ENCODE measurements at places on chromosomes 1 and 21.

- DNase-seq = no peak
Measured at GRCh38 chr1:24191860-24192259, 4.8 kb upstream of the IFNLR1 start.

- DNase-seq = no peak
Measured at GRCh38 chr1:213159376-213159775, 108.3 kb downstream of the RPS6KC1 start.

DNA sequence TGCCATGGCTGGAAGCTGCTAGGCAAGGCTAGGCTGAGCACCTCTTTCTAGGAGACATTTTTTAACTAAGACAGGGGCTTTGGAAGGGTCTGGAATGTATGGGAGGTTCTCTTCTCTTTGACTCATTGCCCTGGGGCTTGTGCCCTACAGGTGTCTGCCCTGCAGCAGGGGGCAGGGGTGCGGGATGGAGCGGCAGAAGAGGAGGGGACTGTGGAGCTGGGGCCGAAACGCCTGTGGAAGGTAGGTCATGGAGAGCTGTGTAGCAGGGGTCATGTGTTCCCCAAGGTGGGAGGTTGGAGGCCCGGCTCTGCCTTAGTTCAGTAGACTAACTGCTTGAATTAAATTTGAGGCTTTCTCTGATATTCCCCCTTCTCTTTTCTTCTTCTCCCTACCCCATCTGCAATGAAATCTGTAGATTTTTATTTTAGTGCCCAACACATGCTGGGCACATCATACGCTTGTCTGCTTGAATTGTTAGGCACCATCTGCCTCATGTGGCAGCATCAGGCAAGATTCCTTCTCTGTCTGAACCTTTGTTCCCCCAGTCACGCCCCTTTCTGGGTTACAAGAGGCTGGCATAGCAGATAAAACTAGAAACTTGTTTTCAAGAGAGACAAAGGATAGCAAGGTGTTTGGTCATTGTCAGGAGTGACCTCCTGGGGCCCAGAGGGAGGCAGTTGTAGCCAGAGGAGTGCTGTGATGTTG is 18.4 kb downstream of the PPFIA4 start:
- no peak for DNase-seq

DNA sequence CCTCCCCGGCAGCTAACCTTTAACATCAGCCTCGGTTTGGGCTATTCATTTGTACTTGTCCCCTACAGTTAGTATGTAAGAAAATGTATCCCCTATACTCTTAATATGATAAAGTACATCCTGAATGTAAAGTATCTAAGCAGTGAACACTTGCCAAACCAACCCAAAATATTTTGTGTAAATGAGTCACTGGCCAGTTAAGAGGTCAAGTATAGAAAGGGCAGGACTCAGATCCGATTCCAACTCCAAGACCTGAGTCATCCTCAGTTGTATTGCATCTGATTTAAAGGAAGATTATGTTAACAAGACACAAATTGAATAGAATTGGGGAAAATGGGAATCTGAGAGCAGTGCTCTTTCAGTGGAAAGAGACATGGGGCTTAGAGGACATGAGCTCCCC is 84.4 kb downstream of the CD58 start:
- DNase-seq = no peak

DNA sequence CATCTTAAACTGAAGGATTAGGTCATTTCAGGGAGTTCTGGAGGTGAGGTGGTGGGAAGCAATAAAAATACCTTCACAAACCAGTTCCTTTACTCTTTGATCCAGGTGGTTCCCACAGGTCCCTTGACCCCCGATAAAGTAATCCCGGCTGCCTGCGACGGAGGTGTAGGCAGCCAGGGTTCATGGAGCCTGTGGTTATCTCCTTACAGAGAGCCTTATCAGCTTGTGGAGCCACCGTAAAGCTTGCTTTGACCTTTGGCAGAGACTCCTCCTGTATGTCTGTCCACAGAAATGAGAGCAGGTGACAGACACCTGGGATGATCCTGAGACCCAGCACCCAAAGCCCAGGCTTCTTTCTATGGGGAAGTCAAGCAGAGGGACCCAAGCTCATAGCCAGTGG is 243.4 kb downstream of the KIF26B start:
- DNase-seq = no peak

- no peak for DNase-seq
Measured at GRCh38 chr1:62589321-62589720, 8.0 kb upstream of the ANGPTL3 start.

GRCh38 chr1:216903382-216903740 is 180.1 kb upstream of the ESRRG start:
- no peak for DNase-seq

- no peak for DNase-seq
Measured at GRCh38 chr1:83554174-83554573, 444.8 kb downstream of the TTLL7 start.

GRCh38 chr1:184221087-184221486 is 165.7 kb upstream of the C1orf21 start:
- no peak for DNase-seq

DNA sequence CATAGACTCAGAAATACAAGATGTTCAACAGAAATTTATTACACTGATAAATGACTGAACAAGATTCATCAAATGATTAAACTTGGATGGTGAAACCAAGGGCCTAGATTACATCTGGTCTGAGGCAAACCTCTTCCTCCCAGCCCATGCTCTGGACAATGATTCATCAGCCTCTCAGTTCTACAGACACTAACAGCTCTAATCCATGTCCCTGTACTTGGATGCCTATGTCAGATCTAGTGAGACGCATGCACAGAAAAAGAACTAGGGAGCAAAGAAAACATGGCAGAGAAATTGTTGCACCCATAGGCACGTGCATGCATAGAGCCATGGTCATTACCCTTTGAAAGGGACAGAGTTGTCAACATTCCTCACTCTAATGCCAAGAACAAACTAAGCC is 250.1 kb downstream of the KCNH1 start:
- DNase-seq = no peak

- no peak for DNase-seq
Measured at GRCh38 chr1:228415221-228415620, 1.4 kb downstream of the TRIM17 start.

DNA sequence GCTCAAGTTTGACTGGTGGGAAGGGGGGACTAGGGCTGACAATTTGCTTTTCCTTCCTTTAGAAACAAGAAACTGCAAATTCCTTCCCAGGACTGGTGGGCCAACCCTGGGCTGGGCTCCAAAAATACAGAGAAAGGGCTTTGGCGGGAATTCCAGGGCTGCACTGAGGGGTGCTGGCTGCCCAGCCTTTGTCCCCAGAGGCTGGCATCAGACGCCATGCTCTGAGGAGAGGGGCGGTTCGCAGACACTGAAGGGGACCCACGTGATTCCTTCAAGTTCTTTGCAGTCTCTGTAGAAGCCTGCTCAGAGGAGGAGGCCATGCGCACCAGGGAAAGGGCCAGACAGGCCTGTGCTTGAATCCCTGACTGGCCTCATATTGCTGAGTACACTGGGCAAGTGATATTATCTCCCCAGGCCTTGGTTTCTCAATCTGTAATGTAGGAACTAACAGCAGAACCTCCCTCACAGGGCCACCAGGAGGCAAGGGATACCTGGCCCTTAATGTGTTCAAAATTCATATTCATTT is 119.5 kb downstream of the EPHB2 start:
- no peak for DNase-seq

DNA sequence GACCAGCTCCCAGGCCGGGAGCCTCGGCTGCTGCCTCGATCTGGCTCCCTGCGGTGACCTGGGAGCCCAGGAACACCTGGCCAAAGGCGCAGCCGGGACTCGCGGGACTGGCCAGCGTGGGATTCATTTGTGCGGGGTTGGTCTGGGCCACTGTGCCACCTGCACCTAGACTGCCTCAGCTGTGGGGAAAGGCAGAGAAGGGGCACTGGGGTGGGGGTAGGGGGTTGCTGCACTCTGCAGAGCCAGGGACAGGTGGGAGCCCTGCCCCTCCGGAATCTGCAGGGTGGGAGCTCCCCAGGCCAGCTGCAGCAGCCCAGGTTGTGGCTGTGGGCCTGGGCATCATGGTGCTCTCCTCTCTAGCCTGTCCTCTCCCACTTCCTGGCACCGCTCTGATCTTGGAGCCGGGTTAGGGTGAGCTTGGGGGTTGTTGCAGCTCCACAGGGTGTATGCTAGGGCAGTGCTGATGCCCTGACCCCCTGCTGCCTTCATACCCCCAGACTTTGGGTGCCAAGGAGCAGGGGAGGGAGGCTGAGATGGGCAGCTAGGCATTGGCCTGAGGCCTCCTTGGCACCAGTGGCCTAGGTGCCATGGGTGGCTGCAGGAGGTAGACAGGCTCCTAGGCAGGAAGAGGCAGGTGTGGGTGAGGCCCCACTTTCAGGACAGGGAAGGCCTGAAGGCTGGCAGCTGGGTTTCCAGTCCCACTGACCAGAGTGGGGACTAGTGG is 57.5 kb upstream of the ETV3 start:
- DNase-seq = no peak

Data from activated T-helper 9 cell treated with anti-CD3 and anti-CD28 coated beads, Interleukin-2, amount 50 U/mL, for 16 hours (primary cell).